Skin of body (tissue), 3 donors: ENCODE measurements at places on chromosomes 12 and 14. TPM values are rescaled to one million over a fixed set of nuclear protein-coding genes. Genes with fewer than 3 reads are reported as not detected.

Gene TUBA1C
- 99.4 TPM for total RNA-seq

Gene CISTR
- not detected for total RNA-seq

Gene SLC25A47
- not detected for total RNA-seq

Gene CLEC2A
- total RNA-seq = 18.5 TPM

Gene KRT71
- total RNA-seq = 454 TPM

GRCh38 chr14:74962493-74962892, 7.1 kb upstream of the PGF start:
- no peak for DNase-seq

DNA sequence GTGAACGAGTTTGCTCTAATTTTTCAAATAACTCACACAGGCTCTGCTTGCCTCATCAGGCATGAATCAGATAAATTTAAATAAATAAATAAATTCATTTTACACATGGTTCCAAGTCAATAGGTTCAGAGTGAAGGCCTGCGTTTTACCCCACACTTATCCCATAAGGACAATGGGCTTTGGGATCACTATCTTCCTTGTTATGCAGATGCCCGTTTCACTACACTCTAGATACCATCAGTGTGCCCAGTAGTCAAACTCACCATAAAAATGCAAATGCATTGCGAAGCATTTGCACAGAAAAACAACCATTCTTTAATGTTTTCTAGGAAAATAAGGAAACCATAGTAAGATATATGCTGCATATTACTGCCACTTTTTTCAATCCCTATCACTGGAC, 155.9 kb upstream of the CCDC196 start:
- no peak for DNase-seq

GRCh38 chr12:63811755-63812154, 32.0 kb downstream of the RXYLT1 start:
- DNase-seq = no peak

GRCh38 chr12:88994971-88995370, 357.3 kb downstream of the DUSP6 start:
- DNase-seq = no peak

DNA sequence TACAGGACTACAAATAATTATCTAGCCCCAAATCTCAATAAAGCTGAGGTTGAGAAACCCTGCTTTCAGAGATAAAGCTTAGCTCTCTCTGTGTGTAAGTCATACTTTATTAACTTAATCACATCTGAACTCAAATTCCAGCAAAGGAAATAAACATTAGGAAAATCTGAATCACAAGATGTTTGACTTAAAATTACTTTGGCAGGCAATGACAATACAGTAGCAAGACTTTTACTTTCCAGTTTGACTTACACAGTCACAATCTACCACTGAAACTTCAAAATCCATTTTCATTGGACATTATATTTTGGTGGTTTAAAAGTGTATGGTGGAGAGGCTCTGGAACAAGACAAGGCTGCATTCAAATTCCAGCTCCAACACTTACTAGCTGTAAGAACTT, 11.4 kb downstream of the TMEM116 start:
- DNase-seq = no peak

- DNase-seq = peak; percentile 42
These were observed 45.7 kb upstream of the VASH1 start for GRCh38 chr14:76715511-76716081.

GRCh38 chr12:27474344-27474743, 27.8 kb downstream of the SMCO2 start:
- DNase-seq = no peak

GRCh38 chr12:54592316-54592715, 3.9 kb upstream of the PPP1R1A start:
- DNase-seq = no peak

DNA sequence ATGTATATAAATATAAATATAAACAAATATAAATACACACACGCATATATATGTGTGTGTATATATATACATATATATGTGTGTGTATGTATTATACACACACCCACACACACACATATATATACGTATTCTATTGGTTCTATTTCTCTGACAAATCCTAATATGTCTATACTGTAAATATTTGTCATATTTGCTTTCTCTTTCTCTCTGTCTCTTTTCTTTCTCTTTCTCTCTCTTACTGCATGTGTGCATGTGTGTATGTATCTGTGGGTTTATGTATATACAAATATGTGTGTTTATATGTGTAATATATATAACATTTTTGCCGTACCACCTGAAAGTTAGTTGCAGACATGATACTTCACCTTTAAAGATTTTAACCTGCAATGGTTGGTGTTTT, 174.2 kb upstream of the PLEKHG7 start:
- no peak for DNase-seq
